NCI-H1092 treated with DMSO at 0.1 percent for 48 hours (cell line): ENCODE measurements at places on chromosomes 11 and 22.
A peak's percentile ranks its signal among the peaks of the same experiment; 100 is the strongest.

- no peak for DNase-seq
Observed at GRCh38 chr11:114172055-114172861, 112.7 kb downstream of the ZBTB16 start.

GRCh38 chr11:111260811-111261210, 15.3 kb downstream of the POU2AF2 start:
- no peak for DNase-seq

DNA sequence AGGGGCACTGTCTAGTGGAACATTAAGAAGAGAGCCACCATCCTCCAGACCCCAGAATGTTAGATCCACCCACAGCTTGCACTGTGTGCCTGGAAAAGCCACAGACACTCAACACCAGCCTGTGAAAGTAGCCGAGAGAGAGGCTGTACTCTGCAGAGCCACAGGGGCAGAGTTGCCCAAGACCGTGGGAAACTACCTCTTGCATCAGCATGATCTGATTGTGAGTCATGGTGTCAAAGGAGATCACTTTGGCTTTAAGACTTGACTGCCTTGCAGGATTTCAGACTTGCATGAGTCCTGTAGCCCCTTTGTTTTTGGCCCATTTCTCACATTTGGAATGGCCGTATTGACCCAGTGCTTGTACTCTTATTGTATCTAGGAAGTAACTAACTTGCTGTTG, 115.9 kb upstream of the CCDC179 start:
- no peak for DNase-seq

DNA sequence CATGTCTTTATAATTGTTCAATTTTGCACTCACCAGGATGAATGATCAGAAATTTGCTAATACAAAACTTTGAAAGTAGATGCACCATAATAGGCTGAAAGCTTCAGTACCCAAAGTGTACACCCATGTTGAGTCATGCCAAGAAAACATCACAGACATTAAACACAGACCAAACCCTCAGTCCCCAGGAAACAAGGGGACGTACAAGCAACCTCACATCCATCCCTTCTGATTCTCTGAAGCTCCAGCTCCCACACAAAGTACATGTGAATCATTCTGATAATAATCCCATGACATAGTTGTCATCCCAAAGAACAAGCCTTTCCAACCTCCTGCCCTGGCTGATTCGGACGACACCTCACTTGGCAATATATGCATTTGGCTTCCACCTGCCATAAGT, 183.8 kb downstream of the SNX19 start:
- DNase-seq = no peak

DNA sequence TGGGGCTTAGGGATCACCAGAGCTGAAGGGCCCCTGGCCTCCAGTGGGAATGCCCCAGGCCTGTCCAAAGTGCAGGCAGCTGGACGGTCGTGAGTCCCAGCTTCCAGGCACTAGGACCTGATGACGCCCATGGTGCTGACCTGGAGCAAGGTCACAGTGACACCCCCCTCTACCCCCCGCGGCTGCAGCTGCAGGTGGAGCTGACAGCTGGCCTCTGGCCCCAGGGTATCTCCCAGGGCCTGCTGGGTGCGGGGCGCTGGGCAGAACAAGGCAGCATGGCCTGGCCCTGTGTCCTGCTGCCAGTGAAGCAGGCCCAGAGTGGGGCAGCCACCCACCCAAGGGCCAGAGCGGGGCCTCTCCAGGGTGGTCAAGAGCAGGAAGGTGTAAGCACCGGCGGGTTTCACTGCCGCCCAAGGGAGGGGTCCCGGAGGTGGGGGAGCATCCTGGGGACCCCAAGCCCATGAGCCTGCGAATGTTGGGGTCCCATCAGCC, 553 bp upstream of the TCIRG1 start:
- no peak for DNase-seq

GRCh38 chr11:122714004-122714403, 58.5 kb downstream of the UBASH3B start:
- DNase-seq = no peak

GRCh38 chr22:37640591-37641560, 1.4 kb downstream of the SH3BP1 start:
- no peak for DNase-seq

DNA sequence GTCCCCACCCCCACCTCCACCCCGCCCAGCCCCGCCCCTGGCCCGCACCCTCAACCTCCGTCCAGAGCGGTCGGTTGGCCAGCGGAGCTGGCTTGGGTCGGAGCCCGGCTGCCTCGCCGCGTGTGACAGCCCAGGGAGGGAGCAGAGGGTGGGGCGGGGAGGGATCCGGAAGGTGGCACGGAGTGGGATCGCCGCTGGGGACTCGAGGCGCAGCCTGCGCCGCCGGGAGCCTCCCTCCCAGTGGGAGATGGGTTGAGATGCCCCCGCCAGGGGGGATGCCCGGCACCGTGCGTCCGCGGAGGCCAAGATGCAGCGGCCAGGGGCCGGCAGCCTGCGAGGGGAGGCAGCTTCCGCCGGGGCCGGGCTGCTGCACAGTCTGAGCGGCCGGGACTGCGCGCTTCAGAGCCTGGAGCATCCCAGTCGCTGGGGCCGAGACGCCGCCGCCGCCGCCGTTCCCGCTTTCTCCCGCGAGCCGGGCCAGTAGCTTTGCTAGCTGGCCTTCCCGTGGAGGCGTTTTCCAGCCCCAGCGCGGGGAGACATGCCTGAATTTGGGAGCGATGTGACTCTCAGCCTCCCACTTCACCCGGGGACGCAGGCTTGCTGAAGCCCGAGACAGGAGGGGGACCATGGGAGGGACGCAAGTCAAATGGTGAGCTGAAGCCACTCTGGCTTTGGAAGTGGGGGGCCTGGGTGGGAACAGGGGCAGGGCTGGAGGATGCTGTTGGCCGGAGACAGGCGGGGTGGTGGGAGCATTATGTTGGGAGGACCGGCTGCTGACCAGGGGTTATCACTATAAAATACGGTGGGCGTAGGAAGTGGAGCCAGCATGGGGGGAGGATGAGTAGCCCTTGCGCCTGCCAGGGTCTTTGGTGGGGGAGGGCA, 40.2 kb downstream of the DIXDC1 start:
- DNase-seq = peak; percentile 73

DNA sequence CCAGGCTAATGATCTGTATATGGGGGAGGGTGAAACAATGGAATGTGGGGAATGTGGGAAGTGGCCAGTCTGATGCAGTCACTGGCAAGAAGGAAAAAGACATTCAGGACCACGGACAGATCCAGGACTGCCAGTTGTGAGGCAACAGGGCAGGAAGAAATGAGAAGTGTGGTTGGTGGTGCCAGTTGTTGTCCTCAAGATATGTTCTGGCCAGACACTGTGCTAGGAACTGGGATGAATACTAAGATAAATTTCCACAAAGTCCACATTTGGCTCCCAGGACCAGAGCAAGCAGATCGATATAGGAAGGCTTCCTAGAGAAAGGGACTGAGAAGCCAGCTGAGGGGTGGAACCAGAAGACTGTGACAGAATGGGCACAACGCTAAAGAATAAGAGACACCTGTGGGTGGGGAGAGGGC, 6.8 kb upstream of the TPBGL start:
- no peak for DNase-seq

GRCh38 chr11:64125676-64126075, 40.2 kb downstream of the MACROD1 start:
- DNase-seq = no peak

GRCh38 chr22:27637604-27638003, 164.0 kb downstream of the MN1 start:
- DNase-seq = no peak
